ENCODE measurements at places on chromosomes 12 and 14.

DNA sequence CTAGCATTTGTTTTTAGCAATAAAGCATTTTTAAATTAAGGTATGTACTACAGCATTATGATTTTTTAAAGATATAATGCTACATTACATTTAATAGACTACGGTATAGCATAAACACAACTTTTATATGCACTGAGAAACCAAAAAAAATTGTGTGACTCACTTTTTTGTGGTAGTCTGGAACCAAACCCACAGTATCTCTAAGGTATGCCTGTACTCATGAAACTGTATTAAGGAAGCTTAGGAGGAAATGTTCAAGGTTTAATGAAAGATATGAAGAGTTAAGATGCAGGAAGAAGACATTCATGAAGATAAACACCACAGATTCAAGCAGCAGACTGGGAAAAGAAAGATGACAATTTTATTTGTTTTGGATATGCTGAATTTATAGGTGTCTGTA lies 51.7 kb downstream of the PPP1R12A start:
- no peak for DNase-seq

- no peak for DNase-seq
Measured at GRCh38 chr12:57180321-57180989, 33.0 kb upstream of the LRP1-AS start.

GRCh38 chr14:50343434-50343833 lies 31.3 kb downstream of the DMAC2L start:
- DNase-seq, result no peak

- DNase-seq, result no peak
Measured at GRCh38 chr12:66775871-66776270, 97.0 kb upstream of the GRIP1 start.

DNA sequence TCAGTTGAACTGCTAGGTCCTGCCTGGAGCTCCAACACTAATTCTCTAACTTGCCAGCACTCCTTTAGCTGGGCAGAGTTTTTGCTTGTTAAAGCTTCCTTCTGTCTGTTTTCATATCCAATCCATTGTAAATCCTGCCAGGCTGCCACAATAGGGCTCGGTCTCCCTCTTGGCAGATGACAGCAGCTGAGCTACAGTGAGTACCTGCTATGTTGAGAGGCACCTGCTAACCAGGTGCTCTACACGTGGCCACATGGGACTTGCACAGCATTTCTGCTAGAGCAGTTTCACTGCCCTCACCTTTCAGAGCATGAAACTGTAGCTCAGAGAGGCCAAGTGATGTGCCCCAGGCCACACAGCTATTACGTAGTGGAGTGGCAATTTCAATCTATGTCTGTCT lies 106.6 kb upstream of the NOS1 start:
- no peak for DNase-seq

DNA sequence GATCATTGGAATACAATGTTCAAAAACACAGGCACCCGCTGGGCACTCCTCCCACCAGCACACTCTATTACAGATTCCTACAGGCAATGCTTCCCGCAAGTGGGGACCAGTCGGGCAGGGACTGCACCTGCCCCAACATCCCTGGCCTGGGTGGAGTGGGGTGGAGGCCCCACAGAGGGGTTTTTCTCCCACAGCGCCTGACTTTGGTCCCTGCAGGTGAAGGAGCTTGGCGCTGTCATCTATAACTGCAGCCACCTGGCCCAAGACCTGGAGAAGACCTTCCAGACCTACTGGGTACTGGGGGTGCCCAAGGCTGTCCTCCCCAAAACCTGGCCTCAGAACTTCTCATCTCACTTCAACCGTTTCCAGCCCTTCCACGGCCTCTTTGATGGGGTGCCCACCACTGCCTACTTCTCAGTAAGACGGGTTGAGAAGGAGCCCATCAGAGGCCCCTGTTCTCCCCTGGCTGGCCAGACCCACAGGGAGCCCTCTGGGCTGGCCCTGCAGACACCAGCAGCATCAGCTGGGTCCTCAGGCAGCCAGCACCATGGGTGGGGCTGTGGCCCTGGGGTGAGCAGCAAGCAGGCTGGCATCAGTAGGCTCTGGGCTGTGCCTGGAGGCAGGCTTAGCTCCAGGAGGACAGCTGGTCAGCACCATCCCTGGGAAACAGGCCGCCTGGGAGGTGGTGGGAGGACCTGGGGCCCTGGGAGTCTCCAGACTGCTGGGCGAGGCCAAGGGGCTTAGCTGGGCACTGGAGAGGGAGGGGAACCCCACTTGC lies 6.0 kb downstream of the PLD4 start:
- no peak for DNase-seq

- no peak for DNase-seq
Measured at GRCh38 chr14:60102389-60102788, 10.7 kb downstream of the PCNX4 start.

DNA sequence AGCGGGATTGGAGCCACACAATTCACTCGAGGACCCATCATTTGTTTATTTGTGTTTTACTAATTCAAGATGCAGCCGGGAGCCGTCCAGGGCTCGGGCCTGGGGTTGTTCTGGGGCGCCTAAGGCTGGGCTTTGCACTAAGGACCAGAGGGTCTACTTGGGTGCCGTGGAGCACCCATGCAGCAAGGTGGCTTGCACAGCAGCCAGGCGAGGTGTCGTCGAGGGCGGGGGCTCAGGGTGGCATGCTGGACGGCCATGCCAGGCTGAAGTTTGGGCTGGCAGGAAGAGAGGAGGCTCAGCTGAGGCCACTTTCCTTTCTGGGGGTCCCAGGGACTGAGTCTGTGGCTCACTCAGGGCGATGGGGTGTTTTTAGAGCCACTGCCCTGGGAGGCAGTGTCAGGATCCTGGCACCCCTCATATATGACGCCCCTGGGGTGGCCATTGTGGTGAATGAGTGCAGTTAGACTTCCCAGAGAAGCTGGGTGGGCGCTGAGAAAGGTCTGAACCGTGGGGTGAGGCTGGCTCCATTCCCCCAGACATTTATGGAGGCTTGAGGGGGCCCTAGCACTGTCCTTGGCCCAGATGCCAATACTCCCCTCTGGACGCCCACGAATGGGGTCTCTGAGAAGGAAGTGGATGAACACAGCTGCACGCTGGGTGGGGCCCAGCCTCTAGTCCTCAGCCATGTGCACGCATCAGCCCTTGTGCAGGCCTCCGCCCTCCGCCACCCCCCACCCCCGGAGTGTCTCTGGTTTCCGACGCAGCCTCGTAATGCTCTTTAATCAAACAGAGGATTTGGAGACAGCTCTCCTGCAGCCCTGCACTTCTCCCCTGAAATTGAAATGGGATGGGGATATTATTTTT lies 11.3 kb downstream of the MEG3 start:
- no peak for DNase-seq

DNA sequence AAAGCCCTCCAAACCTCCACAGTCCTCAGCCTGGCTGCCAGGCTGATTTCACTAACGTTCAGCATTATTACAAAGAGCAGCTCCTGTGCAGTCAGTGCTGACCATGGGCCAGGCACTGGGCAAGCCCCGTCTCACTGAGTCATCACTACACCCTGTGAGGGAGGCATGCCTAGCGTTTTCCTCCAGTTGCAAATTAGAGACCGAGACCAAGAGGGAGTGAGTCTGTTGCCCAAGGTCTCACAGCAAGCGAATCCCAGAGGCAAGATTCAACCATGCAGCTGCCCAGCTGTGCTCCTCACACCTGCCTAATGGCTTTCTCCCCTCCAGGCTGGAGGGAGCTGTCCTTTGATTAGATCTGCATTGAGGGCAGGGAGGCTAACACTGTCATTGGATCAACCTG lies 229.3 kb upstream of the LHX5 start:
- DNase-seq, result no peak

DNA sequence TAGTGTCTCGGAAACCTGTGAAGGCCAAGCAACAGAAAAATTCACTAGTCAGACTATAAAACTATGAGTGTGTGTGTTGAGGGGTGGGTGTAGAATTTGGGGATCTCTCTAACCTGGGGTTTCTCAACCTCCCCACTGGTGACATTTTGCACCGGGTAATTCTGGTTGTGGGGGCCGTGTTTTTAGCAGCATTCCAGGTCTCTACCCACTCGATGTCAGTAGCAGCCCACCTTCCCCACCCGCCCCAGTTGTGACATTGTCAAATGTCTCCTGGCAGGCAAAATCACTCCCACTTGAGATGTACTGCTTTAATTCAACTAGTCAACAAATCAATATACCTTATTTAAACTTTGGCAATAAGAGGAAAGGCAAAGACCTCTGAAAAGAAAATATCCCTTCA lies 4.1 kb downstream of the GCN1 start:
- no peak for DNase-seq

DNA sequence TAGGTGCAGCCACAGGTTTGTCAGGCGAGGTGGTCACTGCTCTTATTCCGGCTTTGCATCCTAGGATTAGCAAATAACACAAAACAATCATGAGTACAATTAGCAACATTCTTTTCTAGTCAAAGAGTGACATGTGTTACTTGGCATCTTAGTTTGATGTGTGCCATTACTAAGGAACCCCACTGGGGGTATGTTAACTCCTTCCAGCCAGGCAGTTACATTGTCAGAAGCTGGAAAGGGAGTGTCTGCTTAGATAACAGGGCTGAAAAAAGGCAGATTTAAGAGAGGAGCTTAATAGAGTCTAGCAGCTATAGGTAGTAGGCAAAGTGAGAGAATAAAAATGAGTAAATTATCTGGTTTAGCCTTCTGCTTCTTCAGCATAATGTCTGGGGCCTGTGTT lies 30.5 kb upstream of the METAP2 start:
- no peak for DNase-seq

DNA sequence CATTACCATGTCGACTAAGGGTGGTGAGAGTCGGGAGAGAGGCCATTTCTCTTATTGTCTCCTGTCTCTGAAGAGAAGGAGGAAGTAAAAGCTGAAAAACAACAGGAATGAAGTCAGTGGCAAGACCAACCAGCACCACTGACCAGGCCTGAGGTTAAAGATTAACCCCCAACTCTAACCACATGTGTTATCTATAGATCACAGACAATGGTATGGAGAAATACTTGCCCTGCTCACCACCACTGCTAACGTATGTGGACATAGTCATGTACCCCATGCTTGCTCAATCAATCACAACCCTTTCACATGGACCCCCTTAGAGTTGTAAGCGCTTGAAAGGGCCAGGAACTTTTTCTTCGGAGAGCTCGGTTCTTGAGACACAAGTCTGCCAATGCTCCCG lies 690.9 kb upstream of the LMO3 start:
- no peak for DNase-seq

DNA sequence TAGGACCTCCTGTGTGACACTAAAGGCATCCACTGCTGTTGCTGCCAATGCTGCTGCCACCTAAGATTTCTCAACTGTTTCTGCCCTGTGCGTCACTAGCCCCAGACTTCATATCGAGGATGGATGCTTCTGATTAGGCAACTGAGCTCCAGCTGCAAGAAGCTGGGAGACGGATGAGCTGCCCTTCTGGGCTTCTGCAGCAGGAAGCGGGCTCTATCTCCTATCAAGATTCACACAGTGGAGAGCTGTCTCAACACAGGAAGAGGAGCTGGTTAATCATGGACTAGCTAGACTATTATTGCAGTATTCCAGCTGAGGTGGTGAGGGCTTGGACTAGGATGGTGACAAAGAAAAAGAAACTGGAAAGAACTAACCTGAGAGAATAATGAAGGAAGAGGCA lies 59.2 kb upstream of the PELI2 start:
- no peak for DNase-seq

DNA sequence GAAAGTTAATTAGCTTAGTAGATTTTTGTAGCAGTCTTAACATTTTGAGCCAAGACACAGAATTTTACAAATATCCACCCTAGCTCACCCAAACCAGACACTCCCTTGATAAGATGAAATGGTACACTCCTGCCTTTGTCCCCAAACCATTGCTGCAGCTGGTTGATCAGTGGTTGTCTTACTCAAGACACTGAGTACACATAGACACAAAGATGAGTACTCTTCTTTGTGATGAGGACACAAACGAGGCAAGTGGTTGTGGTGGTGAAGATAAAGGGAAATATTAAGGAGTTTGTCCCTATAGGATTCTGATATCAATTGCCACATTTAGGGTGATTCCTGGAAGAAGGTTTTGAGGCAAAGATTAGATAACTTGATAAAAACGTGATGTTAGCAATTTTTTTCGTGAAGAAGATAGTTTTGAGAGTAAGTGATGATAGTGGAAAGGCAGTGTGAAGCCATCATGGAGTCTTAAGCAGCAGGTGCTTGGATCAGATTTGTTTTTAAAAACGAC lies 21.4 kb upstream of the ATP2B1 start:
- no peak for DNase-seq

DNA sequence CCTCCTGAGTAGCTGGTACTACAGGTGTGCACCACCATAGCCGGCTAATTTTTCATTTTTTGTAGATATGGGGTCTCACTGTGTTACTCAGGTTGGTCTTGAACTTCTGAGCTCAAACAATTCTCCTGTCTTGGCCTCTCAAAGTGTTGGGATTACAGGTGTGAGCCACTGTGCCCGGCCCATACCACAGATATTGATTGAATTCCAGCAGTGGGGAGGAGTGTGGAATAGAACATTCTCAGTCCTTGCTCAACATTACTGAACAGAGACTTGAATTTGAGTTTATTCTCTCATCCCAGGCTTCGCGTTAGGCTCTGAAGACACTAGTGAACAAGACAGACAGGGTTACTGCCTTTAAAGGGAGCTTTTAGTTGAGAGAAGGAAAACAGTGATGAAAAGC lies 39.6 kb downstream of the PTPN11 start:
- DNase-seq, result no peak

GRCh38 chr12:484096-484495 lies 24.4 kb downstream of the B4GALNT3 start:
- no peak for DNase-seq

DNA sequence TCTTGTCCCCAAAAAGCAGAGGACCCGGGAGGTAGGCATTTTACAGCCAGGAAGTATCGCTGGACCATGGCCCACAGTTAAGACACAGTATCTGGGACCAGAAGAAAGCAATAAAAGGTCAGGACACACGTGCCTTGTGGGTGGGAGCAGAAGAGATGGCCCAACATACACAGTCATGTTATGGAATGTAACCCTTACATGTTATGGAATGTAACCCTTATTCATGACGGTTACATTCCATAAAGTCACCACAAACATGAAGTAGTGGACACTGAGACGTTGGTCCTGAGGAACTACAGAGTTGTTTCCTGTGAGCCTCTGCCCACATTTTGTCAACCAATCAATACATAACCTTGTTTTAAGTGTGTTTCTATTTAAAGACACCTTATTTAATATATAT lies 285.6 kb upstream of the FKBP4 start:
- DNase-seq, result no peak

DNA sequence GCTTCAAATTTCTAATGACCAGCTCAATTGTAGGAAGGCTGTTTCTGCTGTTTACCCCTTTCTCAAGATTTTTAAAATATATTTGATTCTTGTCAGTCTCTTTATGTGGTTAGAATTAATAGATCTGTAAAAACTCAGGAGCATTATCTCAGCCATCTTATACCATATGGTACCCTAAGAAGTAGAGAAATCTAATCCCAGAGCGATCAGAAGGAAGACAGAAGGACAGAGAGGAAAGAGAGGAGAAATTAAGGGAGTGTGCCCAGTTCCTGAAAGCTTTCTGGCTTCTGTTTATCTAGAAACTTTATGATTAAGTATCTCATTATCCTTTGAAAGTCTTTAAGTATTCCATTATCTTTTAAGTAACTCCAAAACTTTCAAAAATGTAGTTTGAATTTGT lies 152.1 kb upstream of the NAV3 start:
- no peak for DNase-seq

- DNase-seq, result peak; percentile 60
Measured at GRCh38 chr14:22226381-22226780, 362.6 kb downstream of the DAD1 start.

- no peak for DNase-seq
Measured at GRCh38 chr12:120711411-120711810, 1.2 kb downstream of the UNC119B start.
